ENCODE measurements at places on chromosomes 12 and 14.

GRCh38 chr12:30002677-30003076 is 218.9 kb upstream of the TMTC1 start:
- no peak for DNase-seq

DNA sequence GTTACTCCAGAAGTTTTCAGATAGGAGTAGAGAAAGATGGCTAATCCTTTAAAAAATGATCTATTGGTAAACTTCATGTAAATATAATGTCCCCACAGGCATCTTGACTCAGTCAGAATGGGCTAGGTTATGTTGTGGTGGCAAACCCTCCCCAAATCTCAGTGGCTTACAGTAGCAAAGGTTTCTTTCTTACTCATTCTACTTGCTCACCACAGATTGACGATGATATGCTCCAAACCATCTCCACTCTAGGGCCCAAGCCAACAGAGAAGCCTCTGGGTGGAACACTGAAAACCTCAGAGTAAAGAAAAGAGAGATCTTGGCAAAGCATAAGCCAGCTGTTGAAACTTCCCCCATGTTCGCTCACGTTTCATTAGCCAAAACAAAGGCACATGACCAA is 146.4 kb downstream of the EMP1 start:
- DNase-seq: no peak

- DNase-seq: no peak
These were observed 615 bp downstream of the DDX51 start for GRCh38 chr12:132143336-132144071.

GRCh38 chr14:83300476-83301064 is 1766.9 kb upstream of the SEL1L start:
- DNase-seq: peak; percentile 36

DNA sequence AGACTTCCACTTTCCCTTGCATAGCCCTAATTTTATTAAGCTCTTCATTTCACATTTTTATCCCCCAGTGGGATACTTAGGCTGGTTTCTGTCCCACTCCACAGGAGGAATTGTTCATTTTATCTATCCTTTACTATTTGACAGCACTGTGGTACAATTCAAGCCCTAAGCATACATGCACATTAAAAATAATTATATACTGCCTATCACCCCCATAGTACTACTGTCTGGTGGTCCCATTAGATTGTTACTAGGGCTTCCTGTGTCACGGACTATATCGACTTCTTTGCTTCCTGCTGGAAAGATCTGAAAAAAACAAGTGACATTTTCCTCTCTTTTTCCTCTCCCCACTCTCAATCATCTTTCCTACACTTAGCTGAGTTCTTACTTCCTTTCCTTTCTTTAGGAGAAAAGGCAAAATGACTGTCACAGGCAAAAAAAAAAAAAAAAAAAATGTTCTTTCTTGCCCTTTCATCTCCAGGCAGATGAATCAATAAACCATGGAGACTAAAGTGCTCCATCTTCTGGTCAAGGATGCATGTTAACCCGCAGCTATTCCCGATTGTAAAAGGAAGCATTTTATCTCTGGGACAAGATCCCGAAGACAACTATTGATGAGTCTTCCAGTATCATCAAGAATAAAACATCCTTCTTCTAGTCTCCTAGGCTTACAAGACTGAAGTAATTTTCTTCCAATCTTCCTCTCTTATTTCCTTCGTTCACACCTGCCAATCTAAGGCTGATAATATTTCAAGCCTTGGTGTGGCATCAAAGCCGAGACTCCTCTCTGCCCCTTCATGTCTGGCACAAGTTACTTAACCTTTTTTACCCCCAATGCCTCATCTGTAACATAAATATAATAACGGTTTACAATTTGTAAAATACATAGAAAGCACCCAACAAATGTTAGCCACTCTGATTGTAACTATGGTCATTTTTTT is 94.4 kb upstream of the PLEKHG7 start:
- peak; percentile 50 for DNase-seq

GRCh38 chr12:121712190-121712460 is 427 bp upstream of the TMEM120B start:
- DNase-seq: no peak

DNA sequence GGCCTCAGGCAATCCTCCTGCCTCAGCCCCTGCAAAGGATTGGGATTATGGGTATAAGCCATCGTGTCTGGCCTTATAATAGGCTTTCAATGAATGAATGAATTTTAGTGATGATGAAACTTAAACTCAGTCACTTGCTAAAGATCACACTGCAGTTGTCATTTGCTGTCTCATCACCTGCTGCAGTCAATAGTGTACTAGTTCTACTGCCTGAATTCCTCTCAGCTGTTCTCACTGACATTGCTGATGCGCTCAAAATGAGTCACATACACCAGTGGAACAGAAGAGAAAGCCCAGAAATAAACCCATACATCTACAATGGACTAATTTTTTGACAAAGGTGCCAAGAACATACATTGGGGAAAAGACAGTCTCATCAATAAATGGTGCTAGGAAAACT is 5.6 kb upstream of the SYNJ2BP start:
- DNase-seq: no peak

- no peak for DNase-seq
These were observed 2.9 kb downstream of the ACVRL1 start for GRCh38 chr12:51910168-51910567.

- peak; percentile 47 for DNase-seq
These were observed at the start of gene GPR162 for GRCh38 chr12:6821591-6822425. GPR162 (plus strand) TSS chr12:6821821; CDS start chr12:6823899, 2,078 bp downstream.

- DNase-seq: no peak
These were observed 101.7 kb upstream of the C14orf180 start for GRCh38 chr14:104477666-104478380.

DNA sequence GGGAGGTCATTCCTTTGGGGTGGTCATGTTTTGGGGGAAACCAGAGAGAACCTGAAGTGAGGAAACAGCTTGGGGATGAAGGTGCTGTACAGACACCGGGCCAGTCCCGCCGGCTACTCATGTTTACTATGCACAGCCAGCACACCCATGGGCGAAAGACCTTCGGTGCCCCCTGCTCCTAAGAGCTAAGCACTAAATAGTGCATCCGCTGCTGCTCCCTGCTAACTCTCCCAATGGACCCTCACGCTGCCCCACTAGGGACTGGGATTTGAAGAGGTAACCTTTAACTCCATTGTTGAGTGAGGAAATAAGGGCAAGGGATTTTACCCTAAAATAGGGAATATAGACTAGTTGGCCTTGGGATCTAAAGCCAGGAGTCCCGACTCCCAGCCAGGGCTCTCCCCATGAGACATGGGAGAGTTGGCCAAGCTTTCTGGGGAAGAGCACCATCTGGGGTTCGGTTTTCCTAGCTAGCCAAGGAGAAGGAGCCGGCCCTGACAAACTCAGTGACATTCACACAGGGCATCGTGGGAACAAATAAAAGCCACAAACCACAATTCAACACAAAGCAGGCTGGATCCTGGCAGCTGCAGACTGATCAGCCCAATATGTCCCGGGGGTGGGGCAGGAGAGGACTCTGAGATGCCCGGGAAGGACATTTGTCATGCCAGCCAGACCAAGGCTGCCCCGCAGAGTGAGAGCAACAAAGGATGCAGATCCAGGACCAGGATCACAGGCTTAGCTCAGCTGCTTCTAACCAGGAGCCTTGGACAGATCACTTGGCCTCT is 91.7 kb downstream of the SINHCAF start:
- peak; percentile 72 for DNase-seq

GRCh38 chr12:124322271-124322998 is 27.5 kb downstream of the RFLNA start:
- no peak for DNase-seq

- peak; percentile 9 for DNase-seq
These were observed 908.6 kb upstream of the MDGA2 start for GRCh38 chr14:48584031-48584430.

- DNase-seq: no peak
These were observed 2.7 kb downstream of the VRTN start for GRCh38 chr14:74350928-74351323.

DNA sequence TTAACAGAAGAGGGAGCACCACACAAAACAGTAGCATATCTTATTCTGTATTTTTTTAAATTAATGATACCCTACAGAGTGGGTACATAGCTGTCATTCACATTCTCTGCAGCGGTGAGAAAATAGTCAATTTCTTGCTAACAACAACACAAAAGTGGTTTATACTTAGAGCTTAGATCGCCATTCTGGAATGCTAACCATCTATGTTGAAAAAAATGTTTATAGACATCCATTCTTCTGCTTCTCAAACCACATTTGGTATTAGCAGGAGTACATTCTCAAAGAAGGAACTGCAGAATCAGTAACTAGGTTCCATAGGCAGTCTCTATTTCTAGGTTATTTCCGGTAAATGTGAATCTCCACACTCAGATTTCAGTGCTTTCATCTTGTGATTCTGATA is 185.9 kb downstream of the PPFIA2 start:
- DNase-seq: peak; percentile 7

GRCh38 chr14:100677554-100678468 is 48.9 kb upstream of the DLK1 start:
- DNase-seq: peak; percentile 73

GRCh38 chr12:1880876-1881275 is 37.6 kb downstream of the CACNA2D4 start:
- no peak for DNase-seq

- no peak for DNase-seq
These were observed 107.9 kb upstream of the ESRRB start for GRCh38 chr14:76268047-76268431.

- no peak for DNase-seq
These were observed 33.9 kb upstream of the FAM222A start for GRCh38 chr12:109679501-109680263.

GRCh38 chr14:103848175-103849077 is 1.1 kb upstream of the PPP1R13B start:
- no peak for DNase-seq

DNA sequence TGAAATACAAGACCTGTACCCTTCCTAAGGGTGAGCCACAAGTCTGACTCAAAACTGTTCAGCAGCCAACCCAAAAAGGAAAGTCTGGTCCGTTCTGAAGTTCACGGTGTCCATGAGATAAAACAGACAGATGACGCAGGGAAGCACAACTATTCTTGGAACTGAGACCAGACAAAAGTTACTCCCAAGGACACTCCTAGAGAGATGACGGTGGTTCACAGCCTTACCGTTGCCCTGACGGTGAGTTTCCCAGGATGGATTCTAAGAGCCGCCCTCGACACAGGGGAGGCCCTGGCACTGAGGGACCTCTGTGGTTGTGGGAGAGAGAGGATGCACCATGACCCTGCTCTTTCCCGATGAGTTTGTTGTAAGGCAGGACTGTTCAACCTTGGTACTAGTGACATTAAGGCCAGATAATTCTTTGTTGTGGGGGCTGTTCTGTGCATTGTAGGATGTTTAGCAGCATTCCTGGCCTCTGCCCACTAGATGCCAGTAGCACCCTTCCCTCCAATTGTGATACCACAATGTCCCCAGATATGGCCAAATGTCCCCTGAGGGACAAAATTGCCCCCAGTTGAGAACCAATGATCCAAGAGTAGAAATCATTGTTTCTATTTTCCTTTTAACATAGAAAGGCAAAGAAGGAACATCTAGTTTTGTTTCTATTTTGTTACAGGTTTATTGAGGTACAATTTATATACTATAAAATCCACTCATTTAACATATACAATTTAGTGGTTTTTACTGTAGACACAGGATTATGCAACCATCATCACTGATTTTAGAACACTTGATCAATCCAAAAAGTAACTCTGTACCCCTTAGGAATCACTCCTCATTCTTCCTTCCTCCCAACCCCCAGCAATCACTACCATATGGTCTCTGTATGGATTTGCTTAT is 23.0 kb downstream of the OR10P1 start:
- DNase-seq: no peak

GRCh38 chr12:114248527-114248926 is 157.4 kb downstream of the TBX5 start:
- DNase-seq: no peak

DNA sequence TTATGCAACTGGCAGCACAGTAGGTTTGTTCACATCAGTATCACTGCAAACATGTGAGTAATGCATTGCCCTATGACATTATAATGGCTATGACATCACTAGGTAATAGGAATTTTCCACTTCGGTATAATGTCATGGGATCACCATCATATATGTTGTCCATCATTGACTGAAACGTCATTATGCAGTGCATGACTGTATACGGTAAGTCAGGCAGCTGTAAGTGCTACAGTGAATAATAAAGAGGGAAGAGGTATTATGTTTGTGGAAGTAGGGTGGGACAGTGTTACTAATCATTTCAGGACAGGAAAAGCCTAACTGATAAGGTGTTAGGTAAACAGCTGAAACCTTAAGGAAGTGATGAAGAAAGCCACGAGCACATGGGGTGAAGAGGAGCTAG is 68.1 kb downstream of the ANO4 start:
- no peak for DNase-seq

- DNase-seq: no peak
These were observed 108.5 kb downstream of the PHLDA1 start for GRCh38 chr12:75922944-75923642.

Measured in H4 (cell line).